ENCODE measurements at places on chromosomes 6 and 20.

GRCh38 chr6:10558565-10558964 is 37.4 kb downstream of the GCNT2 start:
- no peak for DNase-seq

DNA sequence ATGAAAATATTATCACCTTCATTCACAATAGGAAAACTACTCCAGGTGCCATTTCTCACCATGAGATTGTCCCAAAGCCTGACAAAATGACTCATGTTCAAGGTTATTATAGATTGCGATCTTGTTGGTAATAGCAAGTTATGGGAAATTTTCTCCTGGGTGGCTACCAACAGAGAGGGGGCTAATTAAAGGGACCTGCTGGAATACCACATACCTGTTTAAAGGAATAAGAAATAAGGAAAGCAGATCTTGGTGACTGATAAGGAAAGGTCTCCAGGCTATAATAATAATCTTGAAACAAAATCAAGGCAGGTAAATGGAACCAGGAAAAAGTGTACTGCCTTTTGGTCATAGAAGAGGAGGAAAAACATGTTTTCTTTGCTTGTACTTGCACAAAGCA is 1.4 kb downstream of the SLC52A3 start:
- no peak for DNase-seq

DNA sequence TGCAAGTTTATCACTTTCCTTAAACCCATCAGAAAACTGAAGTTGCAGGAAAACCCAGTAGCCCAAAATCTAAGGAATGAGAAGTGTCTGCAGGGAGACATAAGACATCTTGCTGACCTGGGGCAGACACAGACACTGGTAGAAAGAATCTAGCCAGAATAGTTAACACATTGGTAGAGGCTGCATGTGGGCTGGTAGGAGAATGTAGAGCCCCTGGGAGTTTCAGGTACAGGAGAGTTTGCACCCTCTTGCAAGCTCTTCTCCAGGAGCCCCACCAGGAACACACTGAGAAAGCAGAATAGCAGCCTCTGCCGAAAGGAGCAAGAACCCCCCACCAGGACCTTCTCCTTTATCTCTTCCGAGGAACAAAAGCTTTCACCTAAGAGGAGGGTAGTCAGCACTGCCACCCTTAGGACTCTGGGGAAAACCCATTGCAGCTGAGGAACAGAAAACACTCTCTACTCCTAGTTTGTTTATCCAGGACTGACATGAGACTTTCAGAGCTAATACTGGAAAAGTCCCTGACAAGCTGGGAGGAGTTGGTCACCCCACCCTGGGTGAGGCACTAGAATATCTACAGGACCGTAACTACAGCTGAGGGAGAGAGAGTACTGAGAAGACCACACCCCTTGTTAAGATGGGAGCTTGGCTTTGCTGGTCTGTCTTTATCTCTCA is 10.5 kb upstream of the OGFRL1 start:
- no peak for DNase-seq

GRCh38 chr6:27422651-27423332 is 34.2 kb downstream of the ZNF391 start:
- DNase-seq, result no peak

DNA sequence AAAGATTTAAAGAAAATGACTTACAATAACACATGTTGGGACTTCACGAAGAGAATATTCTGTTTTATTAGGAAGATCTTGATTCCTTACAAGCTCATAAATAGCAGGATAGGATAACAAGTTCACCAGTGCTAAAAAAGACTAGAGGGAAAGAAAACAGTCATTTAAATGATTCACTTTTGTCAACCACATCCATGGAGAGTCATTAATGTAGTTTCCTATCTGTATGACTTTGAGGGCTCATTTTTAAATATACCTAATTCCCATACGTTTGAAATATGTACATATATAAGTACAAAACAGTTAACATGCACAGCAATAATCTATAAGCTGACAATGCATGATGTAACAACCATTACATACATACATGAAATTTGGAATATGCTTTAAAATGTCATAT is 111.1 kb downstream of the TBC1D32 start:
- DNase-seq, result no peak

DNA sequence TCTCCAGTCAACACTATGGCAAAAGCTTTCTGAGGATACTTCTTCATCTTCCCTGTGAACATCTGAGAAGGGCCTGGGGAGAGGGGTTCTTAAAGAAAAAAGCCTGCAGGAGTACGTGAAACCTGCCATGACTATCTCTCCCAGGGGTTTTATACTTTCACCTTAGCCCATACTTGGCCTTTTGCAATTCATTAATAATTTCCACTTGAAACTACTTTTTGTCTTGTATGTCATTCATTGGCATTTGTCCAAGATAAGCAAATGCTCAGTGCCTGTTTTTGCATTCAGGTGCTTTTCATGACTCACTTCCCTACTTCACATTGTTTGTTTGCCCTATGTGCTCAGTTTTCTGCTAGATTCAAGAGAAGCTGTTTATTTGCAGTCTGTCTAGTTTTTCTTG is 580.3 kb upstream of the GJE1 start:
- DNase-seq, result peak; percentile 27

DNA sequence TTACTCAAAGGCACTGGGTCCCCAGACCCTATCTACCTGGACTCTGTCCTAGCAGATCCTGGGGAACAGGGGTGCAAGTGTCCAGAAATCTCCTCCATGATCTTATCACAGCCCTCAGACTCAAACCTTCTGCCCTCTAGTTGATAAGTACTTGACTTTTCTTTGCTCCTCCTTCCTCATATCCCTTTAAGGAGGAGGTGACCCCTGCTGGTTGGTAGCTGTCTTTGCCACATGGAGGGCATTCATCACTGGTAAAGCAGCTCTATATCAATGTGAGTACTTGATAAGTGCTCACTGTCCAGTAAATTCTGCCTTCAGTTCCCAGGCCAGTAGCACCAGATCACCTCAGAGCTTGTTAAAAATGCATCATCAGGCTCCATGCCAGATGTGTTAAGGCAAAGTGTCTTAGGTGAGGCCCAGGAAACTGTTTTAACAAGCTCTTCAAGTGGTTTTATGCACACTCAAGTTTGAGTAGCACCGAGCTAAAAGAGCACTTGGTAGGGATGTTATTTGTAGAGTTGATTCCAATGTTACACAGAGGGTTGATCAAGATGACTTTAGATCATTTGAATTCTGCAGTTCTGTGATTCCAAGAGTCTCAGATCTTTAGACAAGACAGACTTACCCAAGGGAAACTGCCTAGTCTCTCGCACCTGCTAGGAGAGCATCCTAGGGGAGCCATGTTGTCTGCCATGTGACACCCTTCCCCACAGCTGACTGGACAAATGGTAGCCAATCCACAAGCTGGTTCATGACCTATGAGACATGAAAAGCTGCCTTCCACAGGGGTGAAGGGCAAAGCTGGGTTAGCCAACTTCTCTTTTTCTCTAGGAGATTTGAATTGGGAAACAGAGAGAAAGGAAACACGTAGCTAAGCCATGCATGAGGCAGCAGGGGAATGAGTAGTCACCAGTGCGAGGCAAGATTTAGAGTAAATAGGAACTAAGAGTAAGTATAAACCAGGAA is 18.6 kb downstream of the TREML2 start:
- peak; percentile 77 for DNase-seq

- DNase-seq, result no peak
Measured at GRCh38 chr6:36418558-36418957, 24.1 kb downstream of the PXT1 start.

DNA sequence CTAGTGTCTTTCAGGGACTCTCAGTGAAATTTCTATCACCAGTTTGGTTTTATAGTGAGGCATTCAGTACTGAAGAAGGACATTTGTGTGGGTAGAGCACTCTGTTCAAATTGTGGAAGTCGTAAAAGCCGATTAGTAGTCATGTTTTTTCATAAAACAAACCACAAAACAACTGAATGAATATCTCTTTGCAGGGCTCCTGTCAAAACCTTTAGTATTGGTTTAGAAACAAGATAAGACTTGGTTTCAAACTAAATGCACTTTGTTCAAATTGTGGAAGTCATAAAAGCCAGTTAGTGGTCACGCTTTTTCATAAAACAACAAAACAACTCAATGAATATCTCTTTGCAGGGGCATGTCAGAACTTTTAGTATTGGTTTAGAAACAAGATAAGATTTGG is 23.8 kb downstream of the ADGRF4 start:
- peak; percentile 9 for DNase-seq

DNA sequence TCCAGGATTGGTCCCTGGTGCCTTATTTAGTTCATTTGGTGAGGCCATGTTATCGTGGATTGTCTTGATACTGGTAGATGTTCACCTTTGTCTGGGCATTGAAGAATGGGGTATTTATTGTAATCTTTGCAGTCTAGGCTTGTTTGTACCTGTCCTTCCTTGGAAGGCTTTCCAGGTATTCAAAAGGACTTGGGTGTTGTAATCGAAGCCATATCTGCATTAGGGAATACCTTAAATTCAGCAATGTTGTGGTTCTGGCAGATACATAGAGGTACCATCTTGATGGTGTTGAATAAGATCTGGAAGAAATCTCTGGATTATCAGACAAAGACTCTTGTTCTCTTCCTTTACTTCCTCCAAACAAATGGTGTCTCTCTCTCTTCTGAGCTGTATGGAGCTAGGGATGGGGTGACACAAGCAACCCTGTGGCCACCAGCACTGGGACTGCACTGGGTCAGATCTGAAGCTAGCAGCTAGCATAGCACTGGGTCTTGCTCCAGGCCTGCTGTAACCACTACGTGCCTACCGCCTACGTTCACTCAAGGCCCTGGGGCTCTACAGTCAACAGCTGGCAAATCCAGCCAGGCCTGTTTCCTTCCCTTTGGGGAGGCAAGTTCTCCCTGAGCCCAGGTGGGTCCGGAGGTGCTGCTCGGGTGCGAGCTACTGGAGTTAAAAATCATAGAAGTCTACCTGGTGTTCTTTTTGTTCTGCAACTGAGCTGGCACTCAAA is 261.1 kb upstream of the CITED2 start:
- no peak for DNase-seq

GRCh38 chr20:7505152-7505834 is 435.0 kb downstream of the HAO1 start:
- DNase-seq, result peak; percentile 24

GRCh38 chr20:4152696-4153235 is 137.4 kb upstream of the RNF24 start:
- DNase-seq, result no peak

GRCh38 chr20:61161726-61162390 is 90.2 kb upstream of the CDH4 start:
- no peak for DNase-seq

Data from SW480 (cell line).